Stimulated activated CD8-positive, alpha-beta memory T cell treated with anti-CD3 and anti-CD28 coated beads, Interleukin-7, amount 100 ng/mL, for 1 hour (primary cell): ENCODE measurements at places on chromosomes 13 and 19.

DNA sequence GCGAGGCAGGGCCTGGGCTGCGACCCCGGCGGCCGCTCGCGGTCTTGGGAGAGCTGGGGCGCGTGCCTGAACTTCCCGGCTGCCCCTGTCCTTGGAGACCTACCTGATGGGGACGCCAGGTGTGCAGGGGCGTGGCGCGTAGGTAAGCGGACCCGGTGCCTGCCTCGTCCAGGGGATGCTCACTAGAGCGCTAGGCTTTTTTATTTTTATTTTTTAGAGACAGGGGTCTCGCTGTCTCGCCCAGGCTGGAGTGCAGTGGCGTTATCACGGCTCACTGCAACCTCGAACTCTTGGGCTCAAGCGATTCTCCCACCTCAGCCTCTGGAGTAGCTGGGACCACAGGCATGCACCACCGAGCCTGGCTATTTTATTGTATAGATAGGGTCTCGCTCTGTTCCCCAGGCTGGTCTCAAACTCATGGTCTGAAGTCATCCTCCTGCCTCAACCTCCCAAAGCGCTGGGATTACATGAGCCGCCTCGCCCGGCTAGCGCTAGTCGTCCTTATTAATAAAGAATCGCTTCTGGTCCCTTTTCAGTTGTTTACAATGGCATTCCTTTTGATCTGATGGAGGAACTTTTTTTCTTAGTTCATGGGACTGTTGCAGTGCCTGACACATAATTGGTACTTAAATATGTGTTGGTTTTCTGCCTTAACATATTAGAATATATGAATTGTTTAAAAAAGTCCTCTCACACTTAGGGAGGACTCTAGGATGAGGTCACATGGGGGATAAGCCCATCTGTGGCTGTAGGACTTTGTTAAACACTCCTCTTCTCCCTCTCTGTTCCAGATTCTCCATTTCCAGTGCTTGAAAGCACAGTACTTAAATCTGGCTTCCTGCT is 812 bp downstream of the DPY19L3 start:
- no peak for DNase-seq

DNA sequence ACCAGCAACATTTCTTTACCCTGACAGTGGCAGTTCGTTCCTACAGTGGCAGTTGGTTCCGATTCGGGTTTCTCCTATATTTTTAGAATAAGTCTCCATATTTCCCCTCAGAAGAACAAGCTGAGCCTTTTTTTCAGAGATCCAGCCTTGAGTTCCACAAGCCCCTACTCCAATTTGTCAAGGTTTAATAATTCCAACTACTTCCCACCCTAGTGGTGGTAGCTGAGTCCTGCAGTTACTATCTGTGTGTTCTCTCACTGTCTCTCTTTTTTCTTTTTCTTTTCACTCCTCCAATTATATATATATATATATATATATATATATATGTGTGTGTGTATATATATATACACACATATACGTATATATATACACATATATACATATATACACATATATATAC is 1347.3 kb downstream of the PCDH9 start:
- DNase-seq: no peak

GRCh38 chr13:40329781-40330485 is 336.5 kb downstream of the FOXO1 start:
- DNase-seq: no peak

GRCh38 chr13:106183410-106184065 is 351.9 kb downstream of the EFNB2 start:
- no peak for DNase-seq

GRCh38 chr13:99063952-99064351 is 86.1 kb upstream of the DOCK9 start:
- DNase-seq: no peak

DNA sequence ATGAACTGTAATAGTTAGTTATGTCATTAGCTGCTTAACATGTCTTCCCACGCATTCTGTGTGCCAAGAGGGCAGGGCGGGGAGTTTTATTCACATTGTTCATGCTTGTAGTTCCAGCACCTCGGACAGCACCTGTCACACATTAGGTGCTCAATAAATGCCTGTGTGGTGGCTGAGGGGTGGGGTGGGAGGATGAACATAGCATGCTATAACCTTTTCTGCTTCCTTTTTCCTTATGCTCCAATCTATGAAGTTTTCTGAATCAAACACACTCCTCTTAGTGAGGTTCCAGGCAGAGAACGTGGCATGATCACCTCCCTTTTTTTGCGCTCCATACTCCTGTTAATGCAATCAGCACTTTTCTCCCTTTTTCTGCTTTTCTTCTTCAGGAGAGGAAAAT is 15.8 kb upstream of the PTPRS start:
- no peak for DNase-seq

DNA sequence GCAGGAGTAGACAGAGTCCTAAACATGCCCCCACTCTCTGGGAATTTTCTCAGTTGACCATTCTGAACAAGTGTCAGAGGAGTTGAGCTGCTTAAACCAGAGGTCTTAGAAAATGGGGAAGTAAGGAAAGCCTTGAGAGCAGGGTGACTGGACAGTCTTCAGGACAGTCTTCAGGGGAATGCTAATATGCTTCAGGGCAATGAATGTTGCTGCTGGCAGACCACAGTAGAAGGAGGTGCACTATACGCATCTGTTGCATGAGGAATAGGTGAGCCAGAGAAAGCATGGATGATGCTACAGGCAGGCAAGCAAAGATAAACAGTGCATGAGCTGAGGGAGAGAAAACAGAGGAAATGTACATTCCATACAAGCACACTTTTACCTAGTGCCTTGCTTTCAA is 196.6 kb upstream of the GPR12 start:
- DNase-seq: no peak

GRCh38 chr19:1139126-1139525 is 34.9 kb downstream of the SBNO2 start:
- DNase-seq: no peak

- DNase-seq: no peak
These were observed 232.2 kb downstream of the TUBA3C start for GRCh38 chr13:18949489-18949761.

GRCh38 chr19:10421240-10422045 is 1.1 kb downstream of the PDE4A start:
- no peak for DNase-seq

DNA sequence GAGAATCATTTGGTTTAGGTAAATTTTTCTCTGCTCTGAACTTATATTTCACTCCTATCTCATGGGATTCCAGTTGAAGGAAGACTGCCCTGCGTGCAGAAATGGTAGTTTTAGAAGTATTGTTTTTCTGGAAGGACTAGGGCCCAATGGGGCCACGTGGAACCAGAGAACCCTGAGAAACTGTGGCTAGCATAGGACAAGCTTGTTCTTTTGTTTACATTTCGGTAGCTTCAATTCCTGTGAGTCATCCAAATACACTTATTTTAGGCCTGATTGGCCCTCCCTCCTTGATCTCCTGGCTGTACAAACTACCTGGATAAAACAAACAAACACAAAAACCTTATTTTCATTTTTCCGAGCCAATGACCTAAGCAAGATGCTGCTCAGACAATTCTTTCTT is 124.0 kb downstream of the ITGBL1 start:
- DNase-seq: no peak

GRCh38 chr13:81927347-81927746 is 1586.4 kb upstream of the SPRY2 start:
- no peak for DNase-seq

GRCh38 chr13:89920461-89920860 is 1427.0 kb upstream of the MIR17HG start:
- no peak for DNase-seq

- no peak for DNase-seq
These were observed at the start of gene ATP12A for GRCh38 chr13:24680258-24680920. Gene ATP12A, plus strand, starts transcription at chr13:24680408. Its CDS starts 336 bp downstream, at chr13:24680744.

DNA sequence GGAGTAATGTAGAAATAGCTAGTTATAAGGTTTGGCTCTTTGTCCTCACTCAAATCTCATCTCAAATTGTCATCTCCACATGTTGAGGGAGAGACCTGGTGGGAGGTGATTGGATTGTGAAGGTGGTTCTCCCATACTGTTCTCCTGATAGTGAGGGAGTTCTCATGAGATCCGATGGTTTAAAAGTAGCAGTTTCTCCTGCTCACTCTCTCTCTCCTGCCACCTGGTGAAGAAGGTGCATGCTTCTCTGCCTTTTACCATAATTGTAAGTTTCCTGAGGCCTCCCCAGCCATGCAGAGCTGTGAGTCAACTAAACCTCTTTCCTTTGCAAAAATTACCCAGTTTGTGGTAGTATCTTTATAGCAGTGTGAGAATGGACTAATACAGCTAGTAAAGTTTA is 849.4 kb downstream of the DACH1 start:
- DNase-seq: no peak

- no peak for DNase-seq
These were observed 592 bp upstream of the TRIP10 start for GRCh38 chr19:6738787-6739389.

DNA sequence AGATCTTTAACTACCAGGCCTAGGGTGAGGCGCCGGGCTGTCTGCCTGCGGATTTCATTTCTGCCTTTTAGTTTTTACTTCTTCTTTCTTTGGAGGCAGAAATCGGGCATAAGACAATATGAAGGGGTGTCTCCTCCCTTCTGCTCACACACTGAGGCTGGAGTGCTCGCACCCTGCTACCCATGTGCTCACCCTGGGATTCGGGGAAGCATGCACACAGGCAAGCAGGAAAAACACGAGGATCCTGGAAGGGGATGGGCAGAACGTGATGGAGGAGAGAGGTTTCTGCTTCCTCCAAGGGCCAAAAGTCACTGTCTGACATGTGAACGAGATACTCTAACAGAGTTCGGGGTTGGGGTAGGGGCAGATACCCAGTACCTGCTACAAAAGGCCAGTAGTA is 28.4 kb downstream of the ZNF823 start:
- no peak for DNase-seq

DNA sequence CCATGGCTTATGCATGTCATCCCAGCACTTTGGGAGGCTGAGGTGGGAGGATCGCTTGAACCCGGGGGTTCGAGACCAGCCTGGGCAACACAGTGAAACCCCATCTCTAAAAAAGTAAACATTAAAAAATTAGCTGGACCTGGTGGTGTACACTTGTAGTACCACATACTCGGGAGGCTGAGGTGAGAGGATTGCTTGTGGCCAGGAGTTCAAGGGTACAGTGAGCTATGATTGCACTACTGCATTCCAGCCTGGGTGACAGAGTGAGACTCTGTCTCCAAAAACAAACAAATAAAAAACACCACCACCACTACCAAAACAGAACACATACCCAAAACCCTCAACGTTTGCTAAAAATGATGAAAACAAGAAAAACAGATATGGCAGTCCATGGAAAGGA is 15.9 kb downstream of the FBXO17 start:
- no peak for DNase-seq

DNA sequence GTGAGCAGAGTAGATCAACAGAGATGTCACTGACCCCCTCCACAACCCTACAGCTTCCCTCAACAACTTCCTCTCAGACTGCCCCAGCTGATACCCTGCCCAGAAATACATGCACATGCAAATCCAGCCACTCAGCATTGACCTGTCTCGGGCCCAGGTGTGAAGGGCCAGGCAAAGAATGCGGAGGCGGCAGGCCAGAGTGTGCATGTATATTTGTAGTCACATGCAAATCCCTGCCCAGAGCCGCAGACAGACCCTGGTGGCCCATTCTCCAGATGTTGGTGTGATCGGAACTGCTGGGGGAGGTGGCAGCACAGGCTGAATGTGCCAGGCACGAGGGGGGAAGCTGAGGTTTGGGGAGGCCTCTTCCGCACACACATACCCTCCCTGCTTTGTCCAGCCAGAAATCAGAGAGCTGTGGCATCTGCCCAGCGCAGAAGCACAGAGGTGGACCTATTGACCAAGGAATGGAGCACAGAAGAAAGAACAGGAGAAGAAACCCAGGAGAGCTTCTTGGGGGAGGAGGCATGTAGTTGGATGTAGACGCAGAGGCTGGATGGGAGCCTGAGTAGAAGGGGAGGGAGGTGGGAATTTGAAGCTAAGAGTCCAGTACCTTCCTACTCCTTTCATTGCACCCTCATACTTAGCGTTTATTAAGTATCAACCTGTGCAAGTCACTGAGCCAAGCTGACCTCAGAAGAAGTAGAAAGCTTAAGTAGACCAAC is 14.4 kb downstream of the MEF2B start:
- DNase-seq: no peak

DNA sequence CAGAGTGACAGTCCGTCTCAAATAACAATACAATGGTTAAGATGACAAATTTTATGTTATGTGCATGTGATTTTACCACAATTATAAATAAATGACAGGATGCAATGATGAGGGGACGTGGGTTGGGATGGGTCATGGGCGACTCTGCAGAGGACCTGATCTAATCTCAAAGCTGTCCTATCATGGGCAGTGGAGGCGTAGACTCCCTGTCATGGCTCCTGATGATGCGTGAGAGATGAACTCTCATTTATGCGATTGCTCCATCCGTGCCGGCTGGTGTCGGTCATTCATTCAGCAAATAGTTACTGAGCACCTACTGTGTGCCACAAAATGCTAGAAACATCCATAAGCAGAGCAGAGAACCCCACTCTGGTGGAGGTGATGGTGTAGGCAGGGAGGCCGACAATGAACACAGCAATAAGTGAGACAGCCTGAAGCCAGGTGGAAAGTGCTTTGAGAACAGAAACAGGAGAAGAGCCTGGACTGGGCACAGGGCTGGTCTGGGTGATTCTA is 1.7 kb upstream of the REXO1 start:
- DNase-seq: no peak

DNA sequence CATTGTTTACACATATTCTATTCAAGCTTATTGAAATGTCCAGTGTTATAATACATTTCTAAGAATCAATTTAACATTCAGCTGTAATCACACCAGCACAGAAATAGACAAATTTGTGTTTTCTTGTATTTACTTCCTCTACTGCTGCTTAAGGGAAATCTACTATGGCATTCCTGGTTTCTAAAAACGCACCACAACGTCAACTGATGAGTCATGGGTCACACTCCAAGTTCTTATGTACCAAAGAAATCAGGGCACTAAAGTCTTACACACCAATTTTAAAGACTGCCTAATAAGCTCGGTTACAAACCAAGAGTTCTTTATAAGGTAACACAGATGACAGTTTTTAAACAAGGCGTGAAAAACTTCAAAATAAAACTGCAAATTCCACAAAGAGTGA is 13.2 kb downstream of the LNX2 start:
- DNase-seq: no peak

GRCh38 chr13:21233086-21233485 is 56.6 kb downstream of the MRPL57 start:
- DNase-seq: no peak

- DNase-seq: no peak
These were observed 12.7 kb downstream of the FARP1 start for GRCh38 chr13:98155475-98156109.

- no peak for DNase-seq
These were observed 833.0 kb upstream of the PCDH9 start for GRCh38 chr13:68063181-68063580.

- no peak for DNase-seq
These were observed 1385.8 kb downstream of the PCDH9 start for GRCh38 chr13:65844266-65844841.
